ENCODE measurements at places on chromosomes 3 and 15.

DNA sequence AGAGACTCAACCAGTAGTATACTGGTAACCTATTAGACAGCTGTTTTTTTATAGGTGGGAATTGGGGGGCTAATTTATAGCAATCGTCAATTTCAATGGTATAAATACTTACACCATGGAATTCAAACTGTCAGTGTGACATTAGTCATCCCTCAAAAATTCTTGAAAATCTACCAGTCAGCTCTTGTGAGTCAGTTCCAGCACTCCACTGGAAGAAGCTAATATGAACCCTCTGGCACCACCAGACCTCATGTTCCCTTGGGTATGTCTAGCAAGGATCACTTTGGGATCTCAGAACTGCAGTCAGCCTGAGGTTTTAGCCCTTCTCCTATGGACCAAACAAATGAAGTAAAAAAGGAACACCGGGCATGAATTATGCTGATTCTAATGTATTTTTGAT, 11.8 kb upstream of the UACA start:
- DNase-seq, result no peak

- DNase-seq, result peak; percentile 75
Measured at GRCh38 chr3:50299929-50300680, 900 bp upstream of the HYAL3 start.

DNA sequence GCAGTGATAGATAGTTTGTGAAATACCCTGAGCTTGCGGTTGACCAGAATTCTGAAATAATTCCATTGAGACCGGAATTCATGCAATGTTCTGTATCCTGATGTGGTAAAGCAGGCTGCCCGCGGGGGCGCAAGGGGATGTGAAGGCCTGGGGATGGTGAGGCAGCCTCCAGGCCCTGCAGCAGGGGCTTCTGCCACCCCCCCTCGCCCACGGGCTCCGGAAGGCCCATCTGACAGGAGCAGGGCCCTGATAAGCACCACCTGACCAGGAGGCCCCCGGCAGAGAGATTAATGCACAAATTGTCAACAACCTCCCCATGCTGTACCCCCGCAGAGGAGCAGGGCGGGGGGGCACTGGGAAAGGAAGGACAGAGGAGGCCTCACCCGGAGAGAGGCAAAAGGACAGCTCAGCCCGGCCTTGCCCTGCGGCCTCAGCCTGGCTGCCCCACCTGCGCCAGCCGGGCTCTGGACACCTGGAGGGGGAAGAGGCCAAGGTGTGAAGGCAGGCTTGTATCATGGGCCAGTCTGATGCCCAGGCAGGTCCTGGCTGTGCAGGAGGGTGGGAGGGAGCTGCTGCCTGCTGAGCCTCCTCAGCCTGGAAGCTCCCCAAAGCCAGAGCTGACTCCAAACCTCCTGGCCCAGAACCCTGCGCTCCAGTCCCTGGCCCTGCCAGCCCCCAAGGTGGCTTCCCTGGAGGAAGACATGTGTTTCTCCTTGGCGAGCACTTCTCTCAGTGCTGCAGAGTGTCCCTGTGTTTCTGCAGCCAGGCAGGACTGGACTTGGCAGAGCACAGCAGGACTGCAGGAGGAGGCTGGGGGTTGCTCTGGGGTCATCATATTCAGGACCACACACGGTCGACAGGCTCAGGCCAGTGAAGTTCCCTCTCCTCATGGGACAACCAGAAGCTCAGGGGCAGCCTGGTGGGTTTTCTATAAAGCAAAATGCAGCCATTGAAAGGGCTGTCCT, 46.5 kb downstream of the RPN1 start:
- DNase-seq, result no peak

DNA sequence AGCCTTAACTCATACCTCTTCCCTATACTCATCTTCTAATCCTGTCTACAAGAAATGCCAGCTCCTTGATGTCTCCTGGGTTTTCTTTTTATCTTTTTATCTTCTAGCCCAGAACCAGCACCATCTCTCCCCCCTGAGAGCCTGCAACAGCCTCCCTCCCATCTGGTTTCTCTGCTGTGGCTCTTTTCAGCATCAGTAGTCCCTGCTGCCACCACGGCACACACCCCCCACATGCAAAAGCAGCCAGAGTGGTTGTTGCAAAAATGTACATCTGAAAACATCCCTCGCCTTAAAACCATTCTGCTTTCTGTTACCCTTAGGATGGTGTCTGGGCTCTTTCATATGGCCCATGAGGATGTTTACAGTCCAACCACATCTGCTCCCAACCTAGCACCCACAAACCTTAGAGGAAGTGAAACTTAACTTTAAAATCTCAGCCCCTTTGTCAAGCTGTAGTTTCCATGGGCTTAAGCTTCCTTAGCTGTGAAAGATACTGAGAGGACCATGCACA, 775 bp downstream of the TTC21A start:
- no peak for DNase-seq

- DNase-seq, result no peak
Measured at GRCh38 chr3:185406121-185406620, 43.2 kb downstream of the MAP3K13 start.

- no peak for DNase-seq
Measured at GRCh38 chr3:159938714-159939113, 49.9 kb upstream of the IL12A start.

DNA sequence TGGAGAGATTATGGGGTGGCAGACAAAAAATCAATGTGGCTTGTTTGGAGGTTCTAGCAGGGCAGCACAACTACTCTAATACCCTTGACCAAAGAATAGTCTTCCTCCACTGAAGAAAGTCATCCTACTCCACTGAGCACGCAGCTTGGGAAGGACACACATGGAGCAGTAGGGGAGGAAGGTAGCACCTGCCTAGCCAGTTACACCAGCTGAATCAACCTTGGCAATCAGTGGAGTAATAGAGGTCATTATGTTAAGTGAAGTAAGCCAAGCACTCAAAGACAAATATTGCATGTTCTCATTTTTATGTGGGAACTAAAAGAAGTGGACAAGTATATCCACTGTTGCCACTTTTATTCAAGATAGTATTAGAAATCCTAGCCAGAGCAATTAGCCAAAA, 555.8 kb upstream of the ALCAM start:
- DNase-seq, result no peak

GRCh38 chr3:135806317-135806716, 159.2 kb upstream of the PPP2R3A start:
- DNase-seq, result no peak

DNA sequence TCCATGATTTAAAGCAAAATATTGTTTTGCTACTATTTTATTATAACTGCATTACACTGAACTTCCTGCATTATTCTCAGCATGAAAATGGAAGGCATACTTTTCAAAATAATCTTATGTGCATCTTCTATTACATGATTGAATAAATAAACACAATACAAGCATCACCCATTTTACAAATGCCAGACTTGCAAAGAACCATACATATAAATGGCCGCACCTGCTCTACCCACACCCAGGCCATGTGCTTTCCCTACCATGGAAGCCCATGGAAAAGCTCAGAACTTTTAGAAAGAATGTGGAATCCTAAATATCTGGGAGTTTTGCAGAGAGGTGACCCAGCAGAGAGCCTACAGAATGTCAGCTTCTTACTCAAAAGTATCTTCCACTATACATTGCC, 127.2 kb downstream of the SHOX2 start:
- no peak for DNase-seq

DNA sequence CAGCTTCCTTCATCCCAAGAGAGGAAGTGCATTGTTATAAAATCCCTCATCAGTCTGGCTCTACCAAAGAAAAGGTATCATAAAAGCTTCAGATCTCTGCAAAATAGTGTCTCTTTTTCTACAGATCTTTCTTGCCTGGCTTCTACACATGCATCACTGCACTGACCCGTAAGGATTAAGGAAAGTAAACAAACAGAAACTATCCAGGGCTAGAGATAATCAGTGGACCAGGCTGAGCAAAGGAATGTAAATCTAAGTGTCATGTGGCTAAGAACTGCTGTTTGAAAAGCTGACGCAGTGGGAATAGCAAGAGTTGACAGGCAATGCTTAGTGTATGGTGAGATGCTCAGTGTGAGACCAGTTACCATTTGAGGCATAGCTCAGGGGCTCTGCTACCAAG, 339.7 kb downstream of the IL5RA start:
- DNase-seq, result no peak

Data from hematopoietic multipotent progenitor cell treated with erythropoietin and hydrocortisone succinate and interleukin-3 and kit ligand, for 17 days (in vitro differentiated cells).